Activated naive CD4-positive, alpha-beta T cell treated with Interleukin-2 at 50 U/mL for 16 hours (primary cell): ENCODE measurements at places on chromosomes 6 and 20.

DNA sequence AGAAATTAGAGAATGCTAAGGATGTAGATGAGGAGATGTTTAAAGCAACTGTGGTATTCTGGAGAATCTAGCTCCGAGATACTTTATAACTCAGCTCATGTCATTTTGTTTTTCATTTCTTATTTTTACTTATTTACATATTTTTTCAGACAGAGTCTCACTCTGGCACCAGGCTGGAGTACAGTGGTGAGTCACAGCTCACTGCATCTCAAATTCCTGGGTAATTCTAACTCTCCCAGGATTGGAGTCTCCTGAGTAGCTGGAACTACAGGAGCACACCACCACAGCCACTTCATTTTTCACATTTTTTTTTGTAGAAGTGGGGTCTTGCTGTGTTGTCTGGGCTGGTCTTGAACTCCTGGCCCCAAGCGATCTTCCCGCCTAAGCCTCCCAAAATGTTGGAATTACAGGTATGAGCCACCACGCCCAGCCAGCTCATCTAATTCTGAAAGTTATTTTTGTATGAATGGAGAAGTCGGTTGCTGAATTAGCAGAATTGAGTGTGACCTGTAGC lies 94.3 kb upstream of the FAM8A1 start:
- DNase-seq, result no peak

GRCh38 chr6:26205161-26205624 lies 118.0 kb downstream of the HFE start:
- DNase-seq, result peak; percentile 76

- DNase-seq, result no peak
These were observed 45.2 kb downstream of the KIF16B start for GRCh38 chr20:16528078-16528477.

DNA sequence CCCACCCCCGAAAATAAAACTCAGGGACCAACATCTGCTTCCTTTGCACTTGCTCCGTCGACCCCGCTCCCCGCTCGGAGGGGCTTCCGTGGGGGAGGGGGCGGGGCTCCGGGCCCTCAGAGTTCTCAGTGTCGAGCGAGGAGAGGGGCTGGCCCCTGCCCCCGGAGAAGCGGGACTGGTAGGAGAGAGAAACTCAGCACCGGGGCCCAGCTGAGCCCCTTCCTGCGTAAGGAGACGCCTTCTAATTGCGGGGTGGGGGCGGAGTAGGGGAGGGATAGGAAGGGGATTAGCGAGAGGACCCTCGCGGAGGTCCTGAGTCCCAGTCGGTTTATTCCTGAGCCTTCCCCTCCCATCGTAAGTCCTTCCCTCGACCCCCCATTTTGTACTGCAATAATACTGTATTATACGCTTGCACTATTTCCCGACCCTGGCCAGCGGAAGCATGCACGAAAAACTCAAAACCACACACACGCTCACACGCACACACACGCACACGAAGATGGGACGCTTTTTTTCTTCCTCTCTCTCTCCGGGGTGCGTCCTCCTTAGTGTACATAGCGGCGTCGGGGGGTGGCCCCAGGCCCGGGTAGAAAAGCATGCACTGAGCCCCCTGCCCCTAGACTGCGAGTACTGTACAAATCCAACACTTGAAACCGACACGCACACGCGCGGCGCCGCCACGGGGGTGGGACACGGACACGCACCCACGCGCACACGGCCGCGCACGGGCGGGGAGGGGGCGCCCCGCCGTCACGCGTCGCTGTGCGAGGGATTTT lies 22.1 kb upstream of the SLC22A7 start:
- DNase-seq, result peak; percentile 33

- no peak for DNase-seq
These were observed 519.7 kb downstream of the CDH26 start for GRCh38 chr20:60477958-60478357.

DNA sequence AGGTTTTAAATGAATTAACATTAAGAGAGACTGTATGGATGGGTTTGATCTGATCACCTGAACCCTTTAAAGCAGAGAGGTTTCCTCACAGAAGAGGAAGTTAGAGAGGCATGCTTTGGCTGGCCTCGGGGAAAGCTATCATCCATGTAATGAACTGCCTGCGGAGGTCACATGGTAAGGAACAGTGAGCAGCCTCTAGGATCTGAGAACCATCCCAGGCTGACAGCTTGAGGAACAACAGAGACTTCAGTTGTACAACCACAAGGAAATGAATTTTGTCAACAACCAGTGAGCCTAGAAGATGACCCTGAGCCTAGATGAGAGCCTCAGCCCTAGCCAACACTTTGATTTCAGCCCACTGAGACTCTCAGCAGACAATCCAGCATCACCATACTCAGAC lies 2.9 kb upstream of the COL21A1 start:
- DNase-seq, result no peak

DNA sequence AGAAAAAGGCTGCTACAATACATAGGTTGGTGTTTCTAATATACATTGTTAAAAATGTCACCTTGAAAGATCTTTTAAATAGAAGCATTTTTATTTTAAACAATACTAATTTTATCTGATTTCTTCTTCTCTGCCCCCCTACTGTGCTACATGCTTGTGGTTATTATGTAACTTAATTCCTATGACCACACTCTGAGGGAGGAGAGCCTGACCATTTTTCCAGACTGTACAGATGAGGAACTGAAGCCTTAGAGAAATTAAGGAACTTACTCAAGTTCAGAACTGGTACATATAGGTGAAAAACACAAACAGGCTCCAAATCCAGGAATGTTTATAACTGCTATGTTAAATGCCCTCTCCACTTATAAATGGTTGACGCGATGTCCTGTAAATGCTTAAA lies 43.4 kb upstream of the ARHGAP18 start:
- DNase-seq, result no peak

DNA sequence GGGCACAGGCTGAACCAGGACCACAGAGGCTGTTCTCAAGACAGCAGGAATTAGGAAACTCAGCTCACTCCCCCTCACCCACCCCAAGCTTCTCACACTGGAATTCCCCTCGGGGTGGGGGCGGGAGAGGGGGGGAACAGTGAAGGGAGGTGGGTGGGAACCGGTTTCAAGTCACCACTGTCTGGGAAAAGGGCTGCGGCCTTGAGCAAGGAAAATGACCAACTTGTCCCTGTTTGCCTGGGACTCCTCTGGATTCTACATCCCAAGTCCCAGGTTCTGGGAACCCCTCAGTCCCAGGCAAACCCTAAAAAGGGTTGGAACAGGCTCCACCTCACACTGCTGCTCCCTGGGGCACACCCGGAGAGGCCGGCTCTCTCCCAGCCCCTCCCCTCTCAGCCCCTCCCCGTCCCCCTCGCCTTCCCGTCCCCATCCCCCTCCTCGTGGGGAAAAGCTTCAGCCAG lies 230.7 kb downstream of the TFAP2C start:
- no peak for DNase-seq

DNA sequence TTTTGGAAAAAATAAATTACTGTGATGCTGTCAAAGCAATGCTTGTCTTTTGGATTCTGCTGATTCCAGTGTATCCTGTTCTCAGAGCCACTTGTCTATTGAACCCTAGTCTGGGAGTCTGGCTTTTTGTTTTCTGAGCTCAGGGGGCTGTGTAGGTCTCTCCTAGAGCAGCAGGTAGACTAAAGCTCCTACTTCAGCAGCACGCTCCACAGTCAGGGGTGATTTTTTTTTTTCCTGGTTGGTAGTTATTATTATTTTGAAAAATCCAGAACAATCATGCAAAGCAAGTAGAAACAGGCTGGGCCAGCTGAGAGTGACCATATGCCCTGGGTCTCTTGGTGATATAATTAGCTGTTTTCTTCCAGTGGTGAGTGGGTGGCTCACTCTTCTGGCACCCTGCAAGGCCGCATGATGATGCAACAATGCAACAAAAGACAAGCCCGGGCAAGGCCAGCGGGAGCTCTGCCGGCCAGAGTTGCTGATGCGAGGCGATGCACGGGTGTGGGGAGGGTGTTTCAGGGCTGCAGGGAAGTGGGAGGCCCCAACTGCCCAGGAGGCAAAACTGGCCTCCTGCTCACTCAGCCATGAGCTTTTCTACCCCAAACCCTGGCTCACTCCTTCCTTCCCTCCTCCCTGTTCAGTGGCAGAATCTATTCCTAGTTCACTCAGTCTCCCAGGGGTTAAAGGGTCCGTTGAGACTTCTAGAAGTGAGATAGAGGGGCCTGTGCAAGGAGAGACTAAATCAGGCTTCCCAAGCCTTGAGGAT lies 11.5 kb upstream of the CDKN1A start:
- no peak for DNase-seq

DNA sequence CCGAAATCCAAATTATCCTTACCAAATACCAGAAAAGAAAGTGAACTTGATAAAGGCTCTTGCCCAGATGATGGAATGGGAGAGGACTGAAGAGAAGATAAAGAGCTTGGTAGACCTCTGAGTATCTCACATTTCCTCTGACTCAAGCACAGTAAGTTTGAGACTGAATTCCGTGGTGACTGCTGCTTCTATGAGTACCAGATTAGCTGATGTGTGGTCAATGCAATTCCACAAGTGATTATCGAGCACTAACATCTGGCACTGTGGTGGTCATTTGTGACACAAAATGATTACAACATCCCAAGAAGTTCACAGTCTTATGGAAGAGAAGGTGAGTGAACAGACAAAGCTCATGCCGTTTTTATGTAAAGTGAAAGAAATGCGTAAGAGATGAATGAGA lies 2.6 kb upstream of the RPS6KA2 start:
- DNase-seq, result no peak

DNA sequence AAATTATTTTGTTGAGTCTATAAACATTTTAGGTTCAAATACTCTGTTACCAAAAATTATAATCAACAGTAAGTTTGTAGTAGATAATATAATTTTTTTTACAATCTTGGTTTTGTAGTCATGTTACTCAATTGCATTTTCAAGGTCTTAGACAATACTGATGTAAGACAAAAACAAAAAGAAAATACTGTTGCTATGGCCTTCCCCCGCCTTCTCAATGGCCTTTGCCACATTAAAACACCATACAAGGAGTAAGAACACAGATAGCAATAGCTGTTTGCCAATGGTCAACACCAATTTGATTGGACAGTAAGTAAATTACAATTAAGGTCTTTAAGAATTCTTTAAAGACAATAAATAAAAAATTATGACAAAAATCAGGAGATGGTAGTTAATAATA lies 450.2 kb downstream of the CDC5L start:
- no peak for DNase-seq

DNA sequence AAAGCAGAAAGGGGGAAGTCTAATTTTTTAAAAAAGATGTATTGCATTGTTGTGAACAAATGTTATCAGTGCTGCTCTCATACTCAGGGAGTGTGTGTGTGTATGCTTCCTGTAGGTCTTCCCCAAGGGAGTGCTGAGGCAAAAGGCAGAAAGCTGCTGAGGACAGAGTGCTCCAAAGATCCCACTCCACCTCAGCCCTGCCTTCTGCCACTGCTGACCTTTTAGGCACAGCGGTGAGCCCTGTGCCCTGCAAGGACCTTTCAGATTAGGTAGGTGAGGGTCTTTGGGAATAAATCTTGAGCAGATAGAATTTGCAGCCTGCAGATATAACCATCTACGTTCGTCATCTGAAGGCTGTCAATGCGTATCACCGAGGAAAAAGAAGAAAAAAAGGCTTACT lies 756.4 kb upstream of the MMS22L start:
- no peak for DNase-seq
